ENCODE measurements at places on chromosomes 11 and 22. TPM values are rescaled to one million over a fixed set of nuclear protein-coding genes. Genes with fewer than 3 reads are reported as not detected.

C11orf42 gene
- total RNA-seq = not detected

- no peak for DNase-seq
Measured at GRCh38 chr11:75272821-75273301, 32.3 kb downstream of the TPBGL start.

GRCh38 chr22:33688903-33689302 is 231.4 kb downstream of the LARGE1 start:
- no peak for DNase-seq

MIOX gene
- total RNA-seq = not detected

All from activated CD4-positive, alpha-beta T cell treated with anti-CD3 and anti-CD28 coated beads, Interleukin-2, amount 10 ng/mL, durations not matched to agents 7 days and 5 days (primary cell).